ENCODE measurements at places on chromosomes 3 and 15. TPM values are rescaled to one million over a fixed set of nuclear protein-coding genes. Genes with fewer than 3 reads are reported as not detected.

- no peak for DNase-seq
These were observed 41.2 kb downstream of the PIGB start for GRCh38 chr15:55360256-55360655.

Gene TICRR
- total RNA-seq, result 7.5 TPM

- DNase-seq, result no peak
These were observed 27.6 kb upstream of the BNC1 start for GRCh38 chr15:83312071-83312470.

DNA sequence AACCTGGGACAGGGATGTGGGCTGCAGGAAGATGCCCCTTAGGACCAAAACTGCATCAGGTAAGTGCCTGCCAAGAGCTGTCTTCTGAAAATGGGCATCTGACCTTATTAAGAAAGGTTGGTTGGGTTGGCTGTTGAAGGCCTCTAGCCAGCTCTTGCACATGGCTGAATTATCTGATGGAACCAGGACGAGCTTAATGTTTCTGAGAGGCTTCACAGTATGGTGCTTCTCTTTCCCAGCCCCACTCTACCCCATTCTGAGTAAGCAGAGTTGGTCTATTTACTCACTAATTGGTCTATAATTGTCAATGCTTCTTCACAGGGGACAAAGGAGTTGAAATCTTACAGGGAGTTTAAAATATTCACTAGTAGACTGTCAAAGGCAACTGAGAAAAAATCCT, 48.4 kb downstream of the DTWD1 start:
- DNase-seq, result no peak

Gene CLRN1
- not detected for total RNA-seq

Gene ALDH1A2
- 18.9 TPM for total RNA-seq

GRCh38 chr3:163468531-163469335, 1609.6 kb downstream of the SI start:
- no peak for DNase-seq

DNA sequence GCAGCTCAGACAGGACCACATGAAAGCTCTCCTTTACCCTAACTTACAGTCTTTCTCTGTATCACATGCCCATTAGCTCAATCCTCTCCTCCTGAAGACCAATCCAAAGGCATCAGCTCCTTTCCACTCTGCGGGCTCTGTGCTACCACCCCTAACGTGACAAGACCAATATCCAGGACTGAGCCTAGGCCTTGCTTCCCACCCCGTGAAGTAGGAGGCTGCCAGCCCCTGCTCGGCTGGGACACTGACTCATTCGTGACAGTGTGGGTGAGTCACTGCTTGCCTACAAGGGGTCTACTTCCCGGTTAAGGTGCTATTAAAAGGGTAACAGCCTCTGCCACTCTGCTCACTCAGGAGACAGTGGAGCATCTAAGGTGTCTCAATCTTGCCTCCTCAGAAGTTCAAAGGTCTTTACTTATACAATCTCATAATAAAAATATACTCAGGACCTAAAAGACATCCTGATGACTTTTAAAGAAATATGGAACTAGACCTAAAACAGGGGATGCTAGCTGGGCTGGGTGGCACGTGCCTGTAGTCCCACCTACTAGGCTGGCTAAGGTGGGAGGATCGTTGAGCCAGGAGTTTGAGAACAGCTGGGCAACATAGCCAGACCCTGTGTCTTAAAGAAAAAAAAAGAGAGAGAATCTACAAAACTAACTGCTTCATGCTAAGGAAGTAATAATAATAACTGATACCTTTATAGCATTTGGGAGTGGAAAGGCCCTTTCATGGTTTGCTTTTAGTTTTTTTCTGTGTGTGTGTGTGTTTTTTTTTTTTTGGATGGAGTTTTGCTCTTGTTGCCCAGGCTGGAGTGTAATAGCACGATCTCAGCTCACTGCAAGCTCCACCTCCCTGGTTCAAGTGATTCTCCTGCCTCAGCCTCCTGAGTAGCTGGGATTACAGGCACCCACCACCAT, 55.0 kb downstream of the TMEM44 start:
- peak; percentile 85 for DNase-seq

- DNase-seq, result no peak
These were observed 28.5 kb downstream of the TBC1D23 start for GRCh38 chr3:100289339-100289738.

- no peak for DNase-seq
These were observed 29.1 kb upstream of the SUCLG2 start for GRCh38 chr3:67683522-67683921.

GRCh38 chr3:79018671-79019136, 749.1 kb downstream of the ROBO1 start:
- peak; percentile 53 for DNase-seq

DNA sequence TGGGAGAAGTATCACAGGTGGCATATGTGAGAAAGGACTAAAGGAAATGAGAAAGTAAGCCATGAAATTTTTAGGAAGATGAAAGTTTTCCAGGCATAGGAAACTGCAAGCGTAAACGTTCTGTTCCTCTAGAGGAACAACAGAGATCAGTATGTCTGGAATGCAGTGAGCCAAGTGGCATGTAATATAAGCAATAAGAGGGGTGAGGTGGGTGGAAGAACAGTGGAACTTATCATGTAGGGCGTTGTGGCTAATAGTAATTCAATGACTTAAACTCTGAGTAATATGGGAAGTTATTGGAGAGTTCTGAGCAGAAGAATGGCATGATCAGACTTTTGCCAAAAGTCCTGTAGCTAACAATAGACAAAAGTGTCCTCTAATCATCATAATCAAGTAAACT, 902.9 kb downstream of the EPHA3 start:
- no peak for DNase-seq

GRCh38 chr15:74632601-74633000, 17.0 kb downstream of the CLK3 start:
- no peak for DNase-seq

Gene INO80
- total RNA-seq, result 41.1 TPM

- no peak for DNase-seq
These were observed 2.4 kb upstream of the FGD5 start for GRCh38 chr3:14816359-14816758.

DNA sequence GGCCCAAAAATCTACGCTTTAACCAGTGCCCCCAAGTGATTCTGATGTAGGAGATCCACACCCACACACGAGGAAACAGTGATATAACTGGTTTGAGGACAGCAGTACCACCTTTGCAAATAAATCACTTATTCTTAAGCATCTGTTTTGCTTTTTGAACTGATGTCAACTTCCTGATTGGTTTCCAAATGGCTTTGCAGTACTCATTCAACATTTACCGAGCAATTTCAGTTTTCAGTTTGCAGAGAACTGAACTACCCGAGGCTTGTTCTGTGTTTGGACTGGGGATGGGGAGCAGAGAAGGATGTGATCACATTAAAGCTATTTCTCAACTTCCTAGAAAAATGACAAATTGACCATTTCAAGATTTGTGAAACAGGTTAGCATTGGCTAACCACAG, 1.1 kb upstream of the GYG1 start:
- DNase-seq, result no peak

GRCh38 chr3:183951459-183951858, 66.2 kb downstream of the ABCC5 start:
- DNase-seq, result no peak

- DNase-seq, result no peak
These were observed 202.2 kb upstream of the BHLHE40 start for GRCh38 chr3:4776980-4777581.

GRCh38 chr3:24161841-24162240, 216.8 kb downstream of the NR1D2 start:
- DNase-seq, result no peak

- no peak for DNase-seq
These were observed 75.1 kb upstream of the OSTN start for GRCh38 chr3:191123946-191124345.

GRCh38 chr3:132265028-132265427, 52.2 kb upstream of the ACP3 start:
- DNase-seq, result no peak

Gene MME
- 0.12 TPM for total RNA-seq

DNA sequence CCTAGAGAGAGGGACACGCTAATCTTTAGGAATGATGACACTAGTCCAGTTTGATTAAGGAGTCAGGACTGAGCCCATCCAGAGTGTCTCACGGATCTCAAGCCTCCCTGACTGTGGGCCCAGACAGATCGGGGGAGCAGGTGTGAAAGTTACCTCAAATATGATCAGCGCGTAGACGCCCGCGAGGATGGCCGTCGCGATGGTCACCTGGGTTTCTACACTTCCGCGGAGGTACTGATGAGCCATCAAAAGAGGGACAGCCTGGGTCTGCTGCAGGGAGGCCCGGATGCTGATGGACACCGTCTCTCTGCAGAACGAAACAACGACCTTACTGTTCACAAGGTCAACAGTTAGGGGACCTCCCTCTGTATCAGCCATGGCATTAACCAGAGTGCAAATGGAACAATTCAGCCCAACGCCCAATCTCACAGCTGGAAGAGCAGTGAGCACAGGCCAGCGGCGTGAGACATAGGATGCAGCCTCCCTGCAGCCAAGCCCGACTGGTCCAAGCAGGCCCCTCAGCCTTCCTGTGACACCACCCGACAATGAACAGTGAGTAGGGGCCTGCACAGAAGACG, 84.4 kb downstream of the OCA2 start:
- DNase-seq, result no peak

Gene CCNB2
- total RNA-seq, result 69.7 TPM

DNA sequence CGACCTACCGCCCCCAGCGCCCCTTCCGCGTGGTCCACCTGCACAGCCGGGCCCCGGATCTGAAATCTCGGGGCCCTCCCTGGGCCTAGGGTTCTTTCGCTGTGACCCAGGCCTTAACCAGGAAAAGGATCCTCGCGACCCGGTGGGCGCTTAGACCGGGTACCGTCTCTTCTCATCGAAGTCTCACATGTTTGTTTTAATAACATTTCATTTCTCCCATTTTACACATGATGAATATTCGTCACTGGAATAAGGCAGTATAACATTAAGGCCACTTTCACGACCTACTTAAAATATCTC, 277 bp upstream of the DALRD3 start:
- no peak for DNase-seq

DNA sequence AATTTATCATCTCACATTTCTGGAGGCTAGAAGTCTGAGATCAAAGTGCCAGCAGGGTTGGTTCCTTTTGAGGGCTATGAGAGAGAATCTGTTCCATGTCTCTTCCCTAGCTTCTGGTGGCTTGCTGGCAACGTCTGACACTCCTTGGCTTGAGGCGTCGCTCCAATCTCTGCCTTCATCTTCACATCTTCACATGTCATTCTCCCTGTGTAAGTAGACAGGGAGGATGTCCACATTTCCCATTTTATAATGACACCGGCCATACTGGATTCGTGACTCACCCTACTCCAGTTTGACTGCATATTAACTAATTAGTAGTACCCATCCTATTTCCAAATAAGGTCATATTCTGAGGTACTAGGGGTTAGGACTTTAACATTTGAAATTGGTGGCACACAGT, 17.5 kb upstream of the ARHGAP31 start:
- DNase-seq, result no peak

Gene CPA3
- not detected for total RNA-seq

Gene SLC22A13
- total RNA-seq, result not detected

Gene ECE2
- not detected for total RNA-seq

DNA sequence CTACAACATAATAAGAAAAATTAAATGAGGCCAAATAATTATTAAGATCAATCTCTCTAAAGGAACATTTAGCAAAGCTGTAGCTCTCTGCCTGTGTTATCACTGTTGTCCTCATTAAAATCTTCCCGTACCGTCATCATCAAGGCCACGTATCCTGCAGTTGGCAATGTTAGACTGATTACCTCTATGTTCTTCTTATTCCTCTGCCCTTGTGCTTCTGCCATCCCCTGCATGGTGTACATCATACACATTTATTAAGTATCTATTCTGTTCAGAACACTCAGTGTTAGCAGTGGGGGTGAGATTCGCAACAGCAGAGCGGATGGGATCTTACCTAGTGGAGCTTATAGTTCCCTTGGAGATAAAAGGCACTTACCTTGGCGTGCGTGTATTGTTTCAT, 12.8 kb downstream of the TPRG1 start:
- DNase-seq, result no peak

DNA sequence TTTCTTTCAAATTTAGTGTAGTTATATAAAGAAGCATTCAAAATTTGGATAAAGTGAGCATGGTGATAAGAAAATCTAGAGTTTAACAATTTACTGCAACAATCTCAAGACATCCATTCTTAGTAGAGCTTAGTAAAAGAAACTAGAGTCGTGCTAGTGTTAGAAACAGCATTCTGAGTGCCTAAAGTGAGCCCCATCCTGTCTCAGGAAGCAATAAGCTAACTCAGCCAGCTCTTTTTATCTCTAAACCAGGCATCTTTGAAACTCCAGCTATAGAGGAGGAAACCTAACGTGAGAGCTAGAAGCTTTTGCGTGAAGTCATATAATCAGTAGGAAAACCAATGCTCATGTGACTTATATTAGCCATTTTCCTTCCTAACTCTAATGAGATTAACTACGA, 1187.1 kb upstream of the EPHA6 start:
- no peak for DNase-seq
